ENCODE measurements at places on chromosomes 7 and 10. TPM values are rescaled to one million over a fixed set of nuclear protein-coding genes. Genes with fewer than 3 reads are reported as not detected.

ADIRF gene
- 69.4 TPM for total RNA-seq

EIF3A gene
- 156 TPM for total RNA-seq

EFCAB10 gene
- total RNA-seq = 0.56 TPM

DDC gene
- total RNA-seq = not detected

SGPL1 gene
- 31.4 TPM for total RNA-seq

ATP6V0E2 gene
- 19.4 TPM for total RNA-seq

PNLIPRP1 gene
- not detected for total RNA-seq

MLLT10 gene
- total RNA-seq = 22.8 TPM

PLCE1 gene
- total RNA-seq = 1.2 TPM

RBM20 gene
- 0.19 TPM for total RNA-seq

GLI3 gene
- total RNA-seq = 3.3 TPM

MEOX2 gene
- 43.3 TPM for total RNA-seq

KLF14 gene
- under 0.01 TPM for total RNA-seq

MLXIPL gene
- not detected for total RNA-seq

SUGCT gene
- total RNA-seq = 17.8 TPM

RAB19 gene
- not detected for total RNA-seq

METTL27 gene
- total RNA-seq = 9.9 TPM
